ENCODE measurements at places on chromosomes 2 and 18. TPM values are rescaled to one million over a fixed set of nuclear protein-coding genes. Genes with fewer than 3 reads are reported as not detected.

GRCh38 chr2:214737188-214737587, 72.3 kb downstream of the BARD1 start:
- no peak for DNase-seq

- peak; percentile 78 for DNase-seq
These were observed 694 bp downstream of the UNC50 start for GRCh38 chr2:98608962-98609604.

DNA sequence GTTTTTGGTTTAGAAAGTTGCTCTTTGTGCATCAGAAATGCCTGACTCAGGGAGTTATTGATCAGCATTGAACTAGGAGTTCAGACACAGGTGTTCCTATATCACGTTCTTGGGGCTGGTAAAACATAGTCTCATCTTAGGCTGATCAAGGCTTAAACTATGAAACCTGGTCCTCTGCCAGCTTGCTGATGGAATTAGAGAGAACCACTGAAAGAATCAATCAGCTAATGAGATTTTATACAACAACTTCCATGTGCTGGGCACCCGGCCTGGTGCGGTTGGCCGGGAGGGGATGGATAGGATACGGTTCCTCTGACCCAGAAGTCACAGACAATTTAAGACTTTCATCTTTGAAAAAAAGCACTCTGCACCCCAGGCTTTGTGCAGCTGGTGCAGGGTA, 164.9 kb downstream of the RDH14 start:
- DNase-seq, result no peak

- DNase-seq, result no peak
These were observed 438.1 kb upstream of the FAM98A start for GRCh38 chr2:34037157-34037556.

- no peak for DNase-seq
These were observed 23.2 kb downstream of the FAM124B start for GRCh38 chr2:224378701-224379097.

DNA sequence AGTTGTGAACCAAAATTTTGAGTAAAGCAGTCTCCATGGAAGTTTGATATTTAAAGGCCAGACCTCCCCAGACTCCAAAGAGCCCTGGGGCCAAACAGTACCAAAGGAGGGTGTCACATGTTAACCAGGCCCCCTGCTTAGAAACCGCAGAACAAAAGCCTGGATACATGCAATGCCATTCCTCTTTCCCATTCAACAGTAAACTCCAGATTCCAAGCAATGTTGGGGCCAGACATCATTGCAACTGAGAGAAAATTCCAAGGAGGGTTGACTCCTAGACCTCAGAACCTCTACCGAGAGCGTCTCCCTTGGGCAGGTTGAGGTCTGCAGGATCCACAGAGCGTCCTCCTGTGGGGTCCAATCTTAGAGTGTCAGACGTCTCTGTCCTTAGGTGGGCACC, 404.4 kb upstream of the SYT4 start:
- DNase-seq, result no peak

DNA sequence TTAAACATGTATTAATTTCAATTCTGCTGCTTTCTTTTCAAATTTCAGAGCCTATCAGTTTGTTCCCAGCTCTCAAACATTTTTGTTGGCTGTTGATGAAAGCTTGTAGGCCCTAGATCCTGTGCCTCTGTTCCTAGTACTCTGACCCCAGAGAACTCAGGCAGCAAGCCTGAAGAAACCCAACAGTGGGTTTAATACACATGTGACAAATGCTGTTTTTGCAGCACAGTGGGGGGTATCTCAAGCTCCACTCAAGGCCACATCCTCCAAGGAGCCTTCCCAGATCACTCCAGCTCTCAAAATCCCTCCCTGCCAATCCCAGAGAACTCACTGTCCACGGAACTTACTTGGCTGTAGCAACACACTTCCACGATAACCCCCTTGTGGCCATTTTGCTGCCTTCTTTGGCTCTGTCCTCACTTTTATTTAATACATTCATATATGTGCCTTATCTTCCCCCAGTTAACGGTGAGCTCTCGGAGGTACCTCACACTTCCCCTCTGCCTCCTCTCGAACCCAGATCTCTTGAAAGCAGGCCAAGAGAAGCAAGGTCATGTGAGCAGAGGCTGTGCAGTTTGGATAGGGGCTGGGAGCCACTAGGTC, 122.4 kb downstream of the TNS1 start:
- no peak for DNase-seq

GRCh38 chr2:96325884-96326255, 753 bp downstream of the ITPRIPL1 start:
- no peak for DNase-seq

- DNase-seq, result peak; percentile 43
These were observed 62.9 kb downstream of the MTHFD2 start for GRCh38 chr2:74261204-74261864.

GRCh38 chr2:74712223-74713053, 58.4 kb downstream of the SEMA4F start:
- peak; percentile 35 for DNase-seq

DNA sequence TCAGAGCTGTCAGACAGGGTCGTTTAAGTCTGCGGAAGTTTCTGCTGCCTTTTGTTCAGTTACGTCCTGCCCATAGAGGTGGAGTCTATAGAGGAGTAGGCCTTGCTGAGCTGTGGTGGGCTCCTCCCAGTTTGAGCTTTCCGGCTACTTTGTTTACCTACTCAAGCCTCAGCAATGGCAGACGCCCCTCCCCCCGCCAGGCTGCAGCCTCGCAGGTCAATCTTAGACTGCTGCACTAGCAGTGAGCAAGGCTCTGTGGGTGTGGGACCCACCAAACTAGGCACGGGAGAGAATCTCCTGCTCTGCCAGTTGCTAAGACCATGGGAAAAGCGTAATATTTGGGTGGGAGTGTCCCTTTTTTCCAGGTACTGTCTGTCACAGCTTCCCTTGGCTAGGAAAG, 86.5 kb downstream of the EFEMP1 start:
- no peak for DNase-seq

- peak; percentile 97 for DNase-seq
These were observed 601.0 kb downstream of the SLC4A3 start for GRCh38 chr2:220228310-220229006.

DNA sequence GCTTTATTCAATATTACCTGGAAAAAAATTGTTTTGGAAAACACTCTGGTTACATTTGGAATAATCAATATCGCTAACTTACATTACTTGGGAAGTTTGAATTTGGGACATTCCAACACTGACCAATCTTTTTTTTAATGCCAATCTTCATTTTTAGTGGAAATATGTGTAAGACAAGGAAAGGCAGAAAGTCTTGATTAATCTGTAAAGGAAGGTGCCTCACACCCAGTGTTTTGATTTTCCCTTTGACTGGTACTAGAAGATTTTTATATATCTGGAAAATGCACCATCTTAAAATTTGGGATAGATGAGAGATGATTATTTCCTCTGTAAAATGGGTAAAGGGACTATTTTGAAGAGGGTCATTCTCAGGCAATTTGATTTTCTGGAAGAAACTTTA, 879.2 kb upstream of the ZEB2 start:
- no peak for DNase-seq

DNA sequence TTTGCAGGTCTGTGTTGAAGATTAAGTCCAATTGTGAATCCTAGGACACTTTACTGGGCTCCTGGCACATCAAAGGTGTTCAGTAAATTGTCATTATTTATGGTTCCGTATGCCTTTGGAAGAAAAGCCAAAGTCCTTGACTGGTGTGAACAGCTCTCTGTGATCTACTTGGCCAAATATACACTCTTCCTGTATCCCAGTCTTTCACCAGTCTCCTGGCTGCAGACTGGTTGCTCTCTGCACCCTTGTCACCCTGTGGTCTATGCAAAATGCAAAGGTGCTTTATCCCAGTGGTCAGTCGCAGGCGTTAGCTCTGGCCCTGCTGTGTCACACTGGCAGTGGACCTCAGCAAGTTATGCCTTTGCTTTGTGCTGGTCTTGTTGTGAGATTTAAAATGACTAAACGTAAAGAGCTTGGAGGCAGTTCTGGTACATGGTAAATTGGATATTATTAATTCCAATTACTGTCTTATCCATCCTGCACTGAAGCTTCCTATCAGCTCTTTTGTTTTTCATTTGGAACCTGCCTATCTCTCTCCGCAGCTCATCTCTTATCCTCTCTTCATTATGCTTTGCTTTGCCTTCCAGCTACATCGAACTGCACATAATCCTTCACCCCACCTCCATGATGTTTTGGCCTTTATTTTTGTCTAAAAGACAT, 83.1 kb downstream of the MYO1B start:
- DNase-seq, result no peak

- DNase-seq, result no peak
These were observed 3.6 kb downstream of the VIL1 start for GRCh38 chr2:218422403-218423086.

- no peak for DNase-seq
These were observed 51.9 kb upstream of the ODC1 start for GRCh38 chr2:10499911-10500521.

- DNase-seq, result no peak
These were observed 1.0 kb downstream of the HOXD9 start for GRCh38 chr2:176123411-176124109.

- DNase-seq, result no peak
These were observed 66.4 kb upstream of the CHMP1B start for GRCh38 chr18:11784674-11785304.

- DNase-seq, result no peak
These were observed 6.8 kb upstream of the ARHGAP28 start for GRCh38 chr18:6722690-6723089.

GRCh38 chr18:72283148-72283925, 260.8 kb downstream of the CBLN2 start:
- DNase-seq, result no peak

GRCh38 chr2:14861181-14861580, 228.7 kb downstream of the LRATD1 start:
- no peak for DNase-seq

DNA sequence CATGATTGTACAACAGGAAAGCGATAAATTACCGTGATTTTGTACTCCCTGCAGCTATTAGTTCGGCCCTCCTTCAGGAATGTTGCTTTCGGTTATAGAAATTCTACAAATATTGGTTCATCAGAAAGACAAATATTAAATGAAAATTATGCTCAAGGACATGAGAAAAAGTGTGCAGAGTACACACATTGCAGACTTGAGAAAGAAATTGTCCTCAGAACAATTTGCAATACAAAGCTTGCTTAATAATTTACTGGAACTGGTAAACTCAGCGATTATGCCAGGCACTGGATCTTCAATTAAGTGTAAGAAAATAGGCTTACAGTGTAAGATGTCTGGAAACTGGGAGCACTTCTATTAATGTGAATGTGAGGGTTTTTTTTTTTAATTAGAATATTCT, 45.9 kb downstream of the ABCG8 start:
- DNase-seq, result no peak

DNA sequence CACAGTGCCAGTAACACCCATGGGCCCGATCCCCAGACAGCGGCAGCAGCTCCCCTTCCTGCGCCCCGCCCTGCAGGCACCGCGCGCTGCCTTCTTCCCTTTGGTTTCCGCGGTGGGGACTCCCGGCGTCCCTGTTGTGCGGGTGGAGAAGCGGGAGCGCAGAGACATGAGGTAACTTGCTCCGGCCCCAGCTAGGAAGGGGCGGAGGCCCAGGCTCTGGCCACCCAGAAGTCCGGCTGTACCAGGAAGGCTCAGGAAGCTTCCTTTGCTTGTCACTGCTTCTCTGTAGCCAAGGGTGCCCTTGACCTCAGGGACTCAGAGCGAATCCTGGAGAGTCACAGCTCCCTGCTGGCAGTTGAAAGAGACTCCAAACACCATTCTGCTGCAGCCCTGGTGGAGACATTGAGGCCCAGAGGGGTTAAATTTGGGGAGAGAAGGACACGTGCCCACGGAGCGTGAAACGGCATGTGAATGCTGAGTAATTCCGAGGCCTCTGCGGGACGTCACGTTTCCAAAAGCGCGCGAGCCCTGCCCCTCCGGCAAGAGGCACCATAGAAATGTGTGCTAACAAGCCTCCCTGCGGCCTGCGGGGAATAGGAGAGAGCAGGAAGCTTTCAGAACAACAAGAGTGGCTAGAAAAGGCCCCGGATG, 6.7 kb upstream of the ADCY3 start:
- peak; percentile 79 for DNase-seq

GRCh38 chr2:234823877-234824376, 127.9 kb upstream of the SH3BP4 start:
- peak; percentile 98 for DNase-seq

- DNase-seq, result no peak
These were observed 202.5 kb upstream of the RBMS1 start for GRCh38 chr2:160696087-160696452.

- peak; percentile 45 for DNase-seq
These were observed 122.5 kb downstream of the FHOD3 start for GRCh38 chr18:36419900-36420531.

DNA sequence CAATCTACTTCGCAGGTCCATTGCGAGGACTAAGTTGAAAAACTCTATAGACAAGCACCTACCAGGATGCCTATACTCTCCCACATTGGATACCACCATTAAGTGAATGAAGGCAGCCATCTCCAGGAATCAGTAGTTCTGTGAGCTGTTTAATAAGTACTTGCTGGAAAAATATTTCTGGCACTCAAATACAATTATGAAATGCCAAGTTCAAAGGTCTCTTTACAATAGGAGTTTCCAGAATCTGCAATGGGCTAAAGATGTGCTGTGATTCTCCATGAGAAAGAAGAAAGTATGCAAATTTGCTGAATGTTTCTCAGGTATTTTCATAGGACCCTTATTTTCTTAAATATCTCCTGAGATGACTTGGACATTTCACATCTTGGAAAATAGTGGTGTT, 103.0 kb downstream of the AP1S3 start:
- DNase-seq, result no peak

DNA sequence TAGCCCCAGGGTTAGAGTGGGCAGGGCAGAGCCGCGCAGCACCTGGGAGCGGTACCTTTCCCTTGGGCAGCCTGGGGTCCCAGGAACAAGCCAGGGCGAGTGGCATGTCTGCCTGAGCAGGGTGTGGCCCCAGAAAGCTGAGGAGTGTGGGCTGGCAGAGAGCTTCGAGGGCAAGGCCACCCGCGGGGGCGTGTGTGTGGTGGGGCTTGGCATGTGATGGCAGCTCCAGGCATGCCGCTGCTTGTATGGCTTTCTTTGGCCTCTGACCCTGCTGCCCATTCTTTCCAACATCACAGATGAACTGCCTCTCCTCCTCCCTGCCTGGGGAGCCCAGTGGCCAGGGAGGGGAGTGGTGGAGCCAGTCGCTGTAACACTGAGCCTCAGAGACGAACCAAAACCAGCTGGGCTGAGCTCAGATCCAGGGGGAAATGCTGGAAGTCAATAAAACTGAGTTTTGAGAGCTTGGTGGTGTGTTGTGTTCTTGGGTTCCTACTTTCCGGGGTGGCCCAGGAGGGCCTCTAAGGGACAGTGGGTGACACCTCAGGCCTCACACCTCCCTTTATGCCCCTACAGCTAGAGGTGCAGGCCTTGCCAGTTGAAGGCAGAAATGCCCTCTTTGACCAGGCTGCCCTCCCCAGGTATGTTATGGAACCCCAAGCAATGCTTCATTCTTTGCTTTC, 7.4 kb downstream of the DNAJB2 start:
- peak; percentile 53 for DNase-seq

- peak; percentile 90 for DNase-seq
These were observed 201.1 kb upstream of the FBXO11 start for GRCh38 chr2:48107326-48107925.

SRD5A2 gene
- not detected for total RNA-seq

OSR1 gene
- total RNA-seq, result 9.1 TPM

CD207 gene
- total RNA-seq, result not detected

AAMP gene
- 191 TPM for total RNA-seq

LRRTM1 gene
- total RNA-seq, result not detected

TPO gene
- not detected for total RNA-seq

NOSTRIN gene
- not detected for total RNA-seq

SNTG2 gene
- total RNA-seq, result not detected

IRS1 gene
- total RNA-seq, result 18.8 TPM

EVA1A gene
- 126 TPM for total RNA-seq

HAAO gene
- total RNA-seq, result not detected

AKAIN1 gene
- total RNA-seq, result not detected

SCG2 gene
- 0.25 TPM for total RNA-seq

CDH19 gene
- total RNA-seq, result not detected

LHCGR gene
- not detected for total RNA-seq
